Right ventricle myocardium superior (tissue), 1 donor: ENCODE measurements at places on chromosomes 6 and 20. TPM values are rescaled to one million over a fixed set of nuclear protein-coding genes. Genes with fewer than 3 reads are reported as not detected.

DNA sequence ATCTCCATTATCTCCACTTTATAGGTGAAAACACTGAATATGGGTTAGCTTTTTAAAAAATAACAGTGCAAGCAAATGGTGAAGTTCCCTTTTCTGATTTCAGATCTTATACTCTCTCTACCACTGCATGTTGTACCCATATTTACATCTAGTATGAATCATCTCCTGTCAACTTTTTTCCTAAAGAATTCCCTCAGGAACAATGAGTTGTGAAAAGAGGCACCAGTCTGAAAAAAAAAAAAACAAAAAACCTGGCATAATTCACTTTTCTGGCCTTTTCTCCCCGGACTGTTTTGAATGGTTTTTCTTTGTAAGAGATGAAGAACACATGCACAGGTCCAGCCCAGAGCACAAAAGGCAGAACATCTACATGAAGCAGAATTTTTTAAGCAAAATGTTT, 596.0 kb downstream of the COL12A1 start:
- DNase-seq = no peak

Gene MATN4
- total RNA-seq = not detected

DNA sequence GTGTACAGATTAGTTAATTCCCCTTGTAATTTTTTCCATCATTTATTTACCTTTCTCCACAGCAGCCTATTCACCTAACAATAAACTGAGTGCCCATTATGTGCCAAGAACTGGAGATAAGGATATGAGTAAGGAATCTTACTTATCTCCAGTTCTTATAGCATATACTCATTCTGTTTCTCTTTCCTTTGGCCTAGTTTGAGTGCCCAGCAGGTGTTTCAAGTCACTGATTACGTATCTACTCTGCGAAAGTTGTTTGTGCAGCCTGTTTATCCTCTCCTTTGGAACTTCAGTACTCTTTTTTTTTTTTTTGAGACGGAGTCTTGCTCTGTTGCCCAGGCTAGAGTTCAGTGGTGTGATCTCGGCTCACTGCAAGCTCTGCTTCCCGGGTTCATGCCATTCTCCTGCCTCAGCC, 17.3 kb upstream of the POU5F1 start:
- no peak for DNase-seq

DNA sequence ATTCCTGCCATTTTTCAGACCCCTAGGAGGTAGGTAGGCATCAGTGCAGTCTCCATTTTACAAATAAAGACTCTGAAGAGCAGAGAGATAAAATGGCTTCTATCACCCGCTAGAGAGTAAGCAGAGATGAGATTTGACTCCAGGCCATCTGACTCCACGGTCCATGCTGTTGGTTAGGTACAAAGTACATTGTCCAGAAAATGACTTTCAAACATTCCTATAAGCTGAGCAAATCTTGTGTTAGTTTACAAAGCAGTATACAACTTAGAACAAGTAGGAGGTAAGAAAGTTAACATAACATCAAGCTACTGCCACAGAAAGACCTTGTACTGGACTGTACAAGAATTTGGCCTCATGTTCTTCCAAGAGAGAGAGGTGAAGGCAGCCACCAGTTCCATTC, 14.9 kb downstream of the BTN1A1 start:
- no peak for DNase-seq

Gene GCLC
- total RNA-seq = 26.6 TPM

Gene DEFB132
- not detected for total RNA-seq

GRCh38 chr20:44970243-44970757, 4.0 kb downstream of the STK4 start:
- no peak for DNase-seq

GRCh38 chr20:53975761-53976160, 94.6 kb downstream of the BCAS1 start:
- DNase-seq = no peak

DNA sequence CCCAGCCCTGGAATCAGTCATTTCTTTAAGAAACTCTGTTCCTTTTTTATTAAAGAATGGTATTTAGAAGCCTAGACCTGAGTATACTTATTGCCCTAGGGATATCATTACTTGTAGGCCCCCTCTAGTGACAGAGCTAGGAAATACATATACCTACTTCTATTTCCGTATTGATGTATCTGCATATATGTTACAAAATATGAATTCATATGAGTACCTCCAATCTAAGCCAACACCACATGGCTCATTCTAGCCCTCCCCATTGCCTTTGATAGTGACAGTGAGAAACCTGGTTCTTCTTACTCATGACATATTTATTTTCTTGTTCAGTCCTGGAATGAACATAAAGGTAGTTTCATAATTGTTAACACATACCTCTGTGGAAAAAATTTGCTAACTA, 137.2 kb downstream of the FARS2 start:
- DNase-seq = no peak

- DNase-seq = peak; percentile 72
Measured at GRCh38 chr20:44309763-44310663, 989 bp downstream of the FITM2 start.

Gene HLA-DRB1
- total RNA-seq = 27.5 TPM

GRCh38 chr6:16766836-16767745, 5.8 kb upstream of the ATXN1 start:
- no peak for DNase-seq

Gene ZNF335
- total RNA-seq = 7.6 TPM

- DNase-seq = no peak
Measured at GRCh38 chr20:63908008-63908682, 13.2 kb downstream of the DNAJC5 start.

DNA sequence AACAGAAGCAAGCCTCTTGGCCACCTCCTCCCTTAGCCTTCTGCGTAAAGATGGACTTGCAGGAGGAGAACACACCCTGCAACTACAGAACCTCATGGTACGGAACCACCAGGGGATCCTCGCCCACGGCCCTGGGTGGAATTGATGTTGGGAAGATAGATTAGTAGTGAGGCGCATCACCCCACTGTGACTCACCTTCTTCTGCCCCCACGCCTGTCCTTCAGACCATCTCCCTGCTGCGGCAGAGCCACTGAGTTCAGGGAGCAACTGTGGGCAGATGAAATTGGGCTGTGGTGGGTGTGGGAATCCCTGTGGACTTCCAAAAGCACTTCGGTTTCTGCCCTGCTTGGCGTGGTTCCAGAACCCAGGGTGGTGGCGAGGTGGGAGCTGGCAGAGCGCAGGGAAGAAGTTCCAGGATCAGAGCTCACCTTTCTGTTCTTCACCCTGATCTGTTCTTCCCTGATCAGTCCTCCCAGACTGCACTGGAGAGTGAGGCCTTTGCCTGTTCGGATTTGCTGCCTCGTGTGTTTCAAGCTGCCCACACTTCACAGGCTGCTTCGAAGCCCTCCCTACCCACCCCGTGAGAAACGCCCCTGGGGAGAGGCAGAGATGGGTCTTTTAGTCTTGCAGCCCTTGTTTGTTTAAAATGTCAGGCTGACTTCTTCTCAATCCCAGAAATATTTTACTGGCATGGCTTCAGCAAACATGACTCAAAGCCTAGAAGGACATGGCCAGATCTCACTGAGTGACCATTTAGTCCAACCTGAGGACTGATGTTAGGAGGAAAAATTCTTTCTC, 92.8 kb upstream of the MLN start:
- no peak for DNase-seq

Gene SUMO4
- 0.22 TPM for total RNA-seq

- no peak for DNase-seq
Measured at GRCh38 chr6:30171677-30172471, 8.5 kb downstream of the TRIM15 start.

- DNase-seq = no peak
Measured at GRCh38 chr6:77466451-77467437, 3.5 kb upstream of the HTR1B start.

Gene KCTD20
- total RNA-seq = 22.1 TPM

GRCh38 chr6:150704447-150705192, 104.9 kb downstream of the PLEKHG1 start:
- DNase-seq = no peak

GRCh38 chr20:7346026-7346425, 578.5 kb downstream of the BMP2 start:
- DNase-seq = no peak

DNA sequence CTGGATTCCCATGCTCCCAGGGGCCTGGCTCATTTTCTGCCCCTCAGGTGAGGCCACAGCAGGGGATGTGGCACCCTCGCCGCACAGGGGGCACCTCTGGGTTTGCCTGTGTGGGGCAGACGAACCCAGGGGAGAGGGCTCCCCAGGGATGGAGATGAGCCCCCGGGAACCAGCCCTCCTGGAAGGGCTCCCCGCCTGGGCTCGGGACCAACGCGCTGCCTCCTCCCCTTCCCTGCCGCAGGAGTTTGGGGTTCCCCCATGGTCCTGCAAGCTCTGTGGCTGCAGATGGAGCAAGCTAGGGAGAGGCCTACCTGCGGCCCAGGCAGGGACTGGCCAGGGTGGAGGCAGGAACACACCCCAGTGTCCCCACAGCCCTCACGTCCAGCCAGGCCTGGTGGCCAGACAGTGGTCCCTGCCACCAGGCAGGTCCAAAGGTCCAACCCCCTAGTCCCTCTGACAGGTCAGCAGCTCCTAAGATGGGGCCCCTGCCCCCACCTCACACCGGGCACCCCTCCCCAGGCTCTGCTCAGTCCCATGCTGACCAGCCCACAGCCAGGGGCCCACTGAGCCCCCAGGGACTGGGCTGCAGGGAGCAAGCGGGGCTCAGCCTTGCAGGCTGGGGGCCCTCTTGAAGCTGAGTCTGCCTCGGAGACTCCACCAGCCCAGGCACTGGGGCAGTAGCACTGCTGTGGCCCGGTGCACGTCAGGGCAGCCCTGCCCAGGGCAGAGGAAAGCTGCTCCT, 13.7 kb downstream of the LAMA5 start:
- peak; percentile 34 for DNase-seq

DNA sequence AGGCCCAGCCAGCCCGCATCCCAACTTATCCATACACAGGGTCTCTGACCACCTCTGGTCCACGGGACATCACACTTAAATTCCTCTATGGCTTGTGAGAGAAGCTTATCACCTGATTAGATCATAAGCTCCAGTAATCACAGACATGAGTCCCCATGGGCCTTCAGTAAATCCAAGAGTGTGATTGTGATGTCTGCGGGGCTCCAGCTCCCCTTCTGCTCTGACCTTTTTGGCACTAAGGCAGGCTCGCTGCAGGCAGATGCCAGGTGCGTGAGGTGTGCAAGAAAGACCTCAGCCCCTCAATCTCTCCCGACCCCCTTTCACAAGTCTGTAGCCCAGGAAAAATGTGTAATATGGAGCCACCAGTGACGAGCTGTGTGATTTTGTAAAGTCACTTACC, 127.6 kb upstream of the DUSP22 start:
- DNase-seq = no peak

Gene POU3F2
- total RNA-seq = not detected

DNA sequence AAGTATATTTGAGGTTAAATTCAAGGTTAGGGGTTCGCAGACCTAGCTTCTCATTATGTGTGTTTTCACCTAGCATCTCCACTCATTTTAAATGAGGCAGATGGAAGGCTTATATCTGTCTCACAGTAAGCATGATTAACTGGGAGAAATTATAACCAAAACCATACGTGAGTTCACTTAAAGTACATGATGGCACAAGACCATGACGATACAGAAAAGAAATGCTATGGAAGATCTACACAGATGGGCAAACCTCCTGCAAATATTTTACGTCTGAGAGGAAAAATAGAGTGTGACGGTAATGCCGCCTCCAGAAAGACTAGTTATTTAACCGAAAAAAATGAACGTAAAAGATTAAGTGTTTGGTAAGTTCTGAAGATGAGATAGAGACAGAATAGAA, 337.8 kb downstream of the FARS2 start:
- DNase-seq = no peak

Gene MLN
- total RNA-seq = not detected

- DNase-seq = peak; percentile 89
Measured at GRCh38 chr6:13336553-13336952, 8.2 kb upstream of the TBC1D7 start.

DNA sequence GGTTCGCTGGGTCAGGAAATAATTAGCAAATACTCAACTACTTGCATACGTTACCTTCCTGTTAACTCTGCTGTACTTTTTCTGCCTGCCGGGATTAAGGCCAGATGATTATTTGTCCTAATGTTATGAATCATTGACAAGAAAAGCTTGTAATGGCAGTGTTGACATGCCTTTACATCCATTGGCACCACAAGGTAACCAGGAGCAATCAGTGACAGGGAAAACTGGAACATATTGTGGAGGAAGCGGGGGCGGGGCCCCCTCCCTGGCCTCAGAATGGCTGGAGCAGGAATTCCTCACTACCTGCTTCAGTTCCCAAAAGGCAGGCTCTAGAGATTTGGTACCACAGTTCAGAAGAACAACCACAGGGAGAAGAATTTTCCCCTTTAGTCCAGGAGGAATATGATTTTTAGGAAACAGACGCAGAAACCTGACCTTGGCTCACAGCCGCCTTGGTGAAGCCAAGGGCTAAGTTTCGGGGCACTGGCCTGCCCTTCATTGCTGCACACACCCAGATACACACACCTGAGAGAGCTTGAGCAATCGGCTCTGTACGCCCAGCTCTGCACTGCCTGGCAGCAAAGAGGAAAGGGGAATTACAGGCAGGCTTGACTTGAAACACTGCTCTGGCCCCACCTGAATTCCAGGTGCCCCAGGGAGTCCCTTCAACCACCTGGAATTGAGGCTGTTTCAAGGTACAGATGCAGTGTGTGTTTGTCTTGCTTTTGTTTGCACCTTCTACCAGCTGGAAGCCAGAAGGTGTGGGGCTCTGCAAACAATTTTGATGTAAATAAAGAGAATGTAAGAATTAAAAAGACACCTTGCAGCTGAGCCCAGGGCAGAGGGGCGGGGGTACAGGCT, 89.8 kb downstream of the MYB start:
- no peak for DNase-seq

DNA sequence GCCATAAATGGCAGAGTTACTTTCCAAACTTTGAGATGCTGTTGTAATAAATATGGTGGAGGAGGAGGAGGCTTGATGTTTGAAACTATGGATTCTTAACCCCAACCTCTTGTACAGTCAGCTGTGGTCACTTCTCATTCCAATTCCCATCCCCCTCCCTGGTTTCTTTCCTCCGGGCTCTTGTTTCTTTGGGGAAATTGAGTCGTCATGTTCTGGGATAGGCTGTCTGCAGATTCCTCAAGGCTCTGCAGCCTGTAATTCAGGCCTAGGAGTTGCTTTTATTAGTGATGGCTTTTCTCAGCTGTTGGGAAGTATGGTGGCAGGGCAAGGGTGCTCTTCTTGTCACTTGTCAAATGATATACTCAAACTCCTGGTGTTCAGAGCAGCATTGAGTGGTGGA, 2.6 kb downstream of the PTK7 start:
- no peak for DNase-seq

DNA sequence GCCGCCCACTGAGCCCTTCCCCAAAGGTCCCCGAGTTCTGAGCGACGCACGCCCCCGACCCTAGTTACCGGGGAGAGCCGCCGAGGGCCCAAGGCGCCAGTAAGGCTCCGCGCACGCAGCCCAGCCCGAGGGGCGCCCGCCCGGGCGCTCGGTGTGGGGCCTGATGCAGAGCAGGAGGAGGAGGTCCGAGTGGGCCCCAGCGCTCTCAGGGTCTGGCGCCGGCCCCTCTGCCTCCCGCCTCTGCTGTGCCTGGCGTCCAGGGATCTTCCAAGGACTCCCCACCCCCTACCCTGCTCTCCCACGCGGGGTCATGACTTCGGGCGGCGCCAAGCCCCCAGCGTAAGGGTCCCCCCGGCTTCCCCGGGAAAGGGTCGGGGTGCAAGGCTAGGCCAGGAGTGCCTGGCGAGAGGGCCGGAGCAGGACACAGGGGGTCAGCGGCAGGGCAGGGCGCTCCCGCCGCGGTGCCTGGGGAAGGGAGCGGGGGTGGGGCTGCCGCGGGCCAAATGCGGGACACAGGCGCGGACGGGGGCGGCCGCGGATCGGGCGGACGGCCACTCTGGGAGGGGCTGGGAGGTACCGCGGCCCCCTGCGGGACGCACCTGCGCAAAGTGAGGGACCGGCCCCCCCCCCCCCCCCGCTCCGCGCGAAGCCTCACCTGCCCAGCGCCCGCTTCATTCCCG, 637 bp downstream of the ABHD12 start:
- DNase-seq = peak; percentile 56

- no peak for DNase-seq
Measured at GRCh38 chr6:33237741-33238140, 29.4 kb downstream of the RING1 start.
